Thoracic aorta (tissue), 2 donors: ENCODE measurements at places on chromosomes 7 and 10.

DNA sequence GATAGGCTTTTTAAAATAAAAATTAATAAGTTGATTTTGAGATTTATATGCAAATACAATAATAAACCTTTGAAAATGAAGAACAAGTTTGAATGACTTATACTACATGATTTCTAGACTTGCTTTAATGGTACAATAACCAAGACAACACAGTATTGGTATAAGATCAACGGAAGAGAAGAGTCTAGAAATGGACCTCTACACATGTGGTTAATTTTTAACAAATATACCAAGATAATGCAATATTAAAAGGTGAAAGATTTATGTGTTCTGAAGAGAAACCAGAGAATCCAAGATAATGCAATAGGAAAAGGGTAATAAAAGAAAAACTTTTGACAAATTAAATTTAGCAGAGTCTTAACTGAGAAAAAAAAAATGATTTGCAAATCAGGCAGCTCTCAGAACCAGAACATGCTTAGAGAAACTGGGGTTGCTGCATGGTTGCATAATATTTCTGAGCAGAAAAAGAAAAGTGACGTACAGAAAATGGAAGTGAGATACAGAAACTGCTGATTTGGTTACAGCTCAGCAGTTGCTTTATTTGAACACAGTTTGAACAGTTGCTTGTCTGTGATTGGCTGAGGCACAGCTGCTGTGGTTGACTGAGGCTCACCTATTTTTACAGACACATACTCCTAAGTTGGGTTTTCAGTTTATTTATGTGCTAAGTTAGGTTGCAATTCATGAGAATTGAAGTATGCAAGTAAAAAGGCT, 365.9 kb downstream of the CRPPA start:
- H3K4me3 ChIP-seq: no peak overlapping the region
- no peaks in the 10 kb centered on the region for H3K27me3 ChIP-seq
- H3K36me3 ChIP-seq: no peaks in the 10 kb centered on the region
- H3K4me1 ChIP-seq: peaks cover 10% of the 10 kb centered on the region

DNA sequence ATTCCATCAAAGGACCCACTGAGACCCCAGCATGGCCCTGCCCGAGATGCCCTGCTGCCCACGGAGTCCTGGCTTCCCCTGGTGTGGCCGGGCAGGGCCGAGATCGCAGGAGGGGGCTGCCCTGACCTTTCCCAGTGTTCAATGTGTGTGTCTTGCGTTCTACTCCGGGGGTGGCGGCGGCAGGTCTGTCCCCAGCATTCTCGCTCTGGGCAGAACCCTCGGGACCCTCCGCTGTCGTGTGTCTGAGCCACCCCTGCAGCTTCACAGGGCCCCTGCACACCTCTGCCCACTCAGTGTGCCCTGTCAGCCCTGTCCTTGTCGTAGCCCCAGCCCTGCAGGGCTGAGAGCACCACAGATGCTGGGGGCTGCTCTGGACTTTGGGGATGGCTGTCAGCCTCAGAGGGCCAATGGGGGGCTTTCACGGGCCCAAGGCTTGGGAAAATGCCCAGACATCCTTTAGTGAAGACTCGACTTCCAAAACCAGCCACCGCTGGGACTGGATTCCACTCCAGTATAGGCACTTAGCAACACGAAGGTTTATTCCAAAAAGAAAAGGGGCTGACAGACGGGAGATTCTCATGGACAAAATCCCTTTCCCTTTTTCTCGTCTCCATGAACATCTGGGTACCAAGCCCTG, 30.0 kb upstream of the KNDC1 start:
- no peak overlapping the region for H3K4me3 ChIP-seq
- no peaks in the 10 kb centered on the region for H3K36me3 ChIP-seq
- H3K27ac ChIP-seq: no peak overlapping the region
- no peak for DNase-seq
- no peaks in the 10 kb centered on the region for H3K4me1 ChIP-seq
- H3K27me3 ChIP-seq: no peaks in the 10 kb centered on the region

DNA sequence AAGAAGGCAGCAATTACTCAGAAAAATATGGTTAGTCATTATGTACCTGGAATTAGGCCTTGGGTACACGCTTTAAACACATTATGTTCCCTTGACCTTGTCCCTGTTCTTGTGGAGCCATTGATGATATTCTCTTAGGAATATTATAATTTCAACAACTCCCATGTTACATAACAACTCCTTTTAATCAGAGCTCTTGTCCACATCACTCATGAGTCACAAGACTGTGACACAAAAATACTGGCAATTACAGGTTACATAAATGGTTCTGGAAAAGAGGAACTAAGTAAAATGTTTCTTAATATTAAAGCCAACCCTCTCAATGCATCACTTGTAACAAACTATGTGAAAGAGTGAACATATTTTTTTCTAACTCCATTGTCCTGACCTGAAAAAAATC, 143.8 kb upstream of the PCLO start:
- no peak overlapping the region for H3K27ac ChIP-seq
- no peak overlapping the region for H3K4me3 ChIP-seq
- H3K27me3 ChIP-seq: no peaks in the 10 kb centered on the region
- no peaks in the 10 kb centered on the region for H3K4me1 ChIP-seq
- no peaks in the 10 kb centered on the region for H3K36me3 ChIP-seq

DNA sequence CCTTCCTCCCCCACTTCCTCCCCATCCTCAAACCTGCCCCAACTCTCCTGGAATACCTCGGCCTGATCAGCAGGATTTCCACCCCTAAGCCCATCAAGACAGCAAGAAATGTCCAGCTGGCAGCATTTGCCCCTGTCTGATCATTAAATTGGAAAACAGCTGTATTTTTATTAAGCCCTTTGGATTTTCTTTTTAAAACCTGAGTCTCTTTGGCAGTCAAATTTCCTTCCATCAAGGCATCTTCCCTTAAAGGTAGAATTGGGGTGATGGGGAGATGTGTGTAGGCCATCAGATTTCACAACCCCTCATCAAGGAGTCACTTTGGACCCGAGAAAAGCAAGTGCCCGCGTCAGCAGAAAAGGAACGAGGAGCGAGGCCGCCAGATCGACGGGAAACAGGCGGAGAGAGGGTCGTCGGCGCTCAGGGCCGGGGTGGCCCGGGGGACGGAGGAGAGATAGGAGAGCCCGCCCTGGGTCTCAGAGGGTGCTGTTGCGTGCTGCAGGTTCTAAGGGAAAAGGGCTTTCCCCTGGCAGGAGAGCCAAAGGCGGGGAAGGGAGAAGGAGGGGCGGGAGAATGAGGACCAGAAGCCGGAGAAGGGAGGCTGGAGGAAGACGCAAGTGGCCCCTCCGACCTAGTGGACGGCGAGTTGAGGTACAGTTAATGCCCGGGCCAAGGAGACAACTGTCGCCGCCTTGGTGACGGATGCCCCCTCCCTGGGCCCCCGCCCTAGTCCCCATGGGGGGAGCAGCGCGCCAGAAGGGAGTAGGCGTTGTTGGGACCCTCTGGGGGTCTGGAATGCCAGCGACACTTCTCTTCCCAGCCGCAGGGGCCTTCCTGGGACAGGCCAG, 11.5 kb upstream of the GATA3 start:
- no peak for DNase-seq
- no peak overlapping the region for H3K4me3 ChIP-seq
- no peak overlapping the region for H3K27ac ChIP-seq
- H3K27me3 ChIP-seq: peaks cover 38% of the 10 kb centered on the region
- no peaks in the 10 kb centered on the region for H3K36me3 ChIP-seq

GRCh38 chr10:59606551-59606961, 103.1 kb downstream of the SLC16A9 start:
- H3K27ac ChIP-seq: no peak overlapping the region
- no peaks in the 10 kb centered on the region for H3K27me3 ChIP-seq
- DNase-seq: no peak
- H3K4me1 ChIP-seq: peaks cover 8% of the 10 kb centered on the region
- no peak overlapping the region for H3K4me3 ChIP-seq
